Fibroblast of upper back skin (primary cell): ENCODE measurements at places on chromosomes 4 and X.

- no peak for DNase-seq
Observed at GRCh38 chr4:89215736-89216135, 91.9 kb downstream of the GPRIN3 start.

- no peak for DNase-seq
Observed at GRCh38 chrX:10174810-10175209, 18.0 kb downstream of the CLCN4 start.

DNA sequence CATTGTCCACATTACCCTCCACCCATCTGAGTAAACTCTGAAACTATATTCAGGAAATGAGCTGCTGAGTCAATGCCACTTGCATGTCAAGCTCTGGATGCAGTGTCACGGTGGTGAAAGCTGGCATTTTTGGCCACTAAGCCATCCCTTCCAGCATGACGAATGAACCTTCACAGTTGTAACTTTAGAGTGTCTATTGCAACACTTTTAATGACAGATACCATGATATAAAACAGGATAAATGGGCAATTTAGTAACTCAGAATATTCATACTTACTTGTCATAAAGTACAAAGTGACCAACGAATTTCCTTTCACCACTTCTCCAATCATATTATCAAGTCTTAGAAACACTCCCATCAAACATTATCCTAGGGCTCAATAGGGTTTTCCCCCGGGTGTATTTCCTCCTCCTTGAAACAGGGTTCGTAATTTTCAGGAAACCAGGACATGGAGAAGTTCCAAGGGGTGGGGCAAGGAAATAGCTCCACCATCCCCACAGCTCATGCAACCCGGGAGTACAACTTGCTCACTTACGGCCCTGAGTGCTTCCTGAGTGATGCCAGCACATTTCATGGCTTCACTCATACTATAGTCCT lies 73.1 kb downstream of the MTHFD2L start:
- DNase-seq: peak; percentile 70

- DNase-seq: no peak
Observed at GRCh38 chr4:67658302-67658701, 42.7 kb downstream of the UBA6 start.

- no peak for DNase-seq
Observed at GRCh38 chr4:85805891-85806290, 330.9 kb downstream of the ARHGAP24 start.

GRCh38 chr4:95610061-95610569 lies 61.3 kb upstream of the UNC5C start:
- DNase-seq: no peak

DNA sequence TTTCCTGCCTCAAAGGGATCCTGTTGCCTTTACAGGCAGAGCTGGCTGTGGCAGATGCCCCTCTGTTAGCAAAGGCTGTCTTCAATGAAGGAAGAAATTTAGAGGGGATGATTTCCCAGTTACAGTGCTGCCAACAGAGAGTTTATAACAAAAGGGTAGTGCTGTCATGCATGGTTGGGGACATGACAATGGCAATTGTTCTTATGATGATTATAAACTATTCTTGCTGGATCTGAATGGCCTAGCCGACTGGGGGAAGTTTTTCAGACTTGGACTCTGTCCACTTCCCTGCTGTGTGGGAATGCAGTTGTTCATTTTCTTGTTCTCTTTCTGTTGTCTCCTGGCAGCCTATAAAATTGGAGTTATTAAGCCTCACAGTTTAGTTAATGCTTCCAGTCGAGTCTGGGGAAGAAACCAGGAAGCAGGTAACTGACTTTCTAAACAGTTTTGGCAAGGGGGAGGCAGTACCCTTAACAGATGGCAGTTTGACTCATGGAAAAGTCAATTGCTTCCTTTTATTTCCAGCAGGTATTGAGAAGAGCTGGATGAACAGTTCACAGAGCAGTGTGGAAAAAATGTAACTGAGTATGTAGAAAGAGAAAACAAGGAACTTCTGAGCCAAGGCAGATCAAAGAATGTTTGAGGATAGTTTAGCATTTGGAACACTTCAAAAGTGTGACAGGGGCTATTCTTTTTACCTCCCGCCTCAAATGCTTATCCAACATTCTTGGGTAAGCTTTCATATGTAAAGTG lies 582.6 kb downstream of the RAPGEF2 start:
- DNase-seq: peak; percentile 1

DNA sequence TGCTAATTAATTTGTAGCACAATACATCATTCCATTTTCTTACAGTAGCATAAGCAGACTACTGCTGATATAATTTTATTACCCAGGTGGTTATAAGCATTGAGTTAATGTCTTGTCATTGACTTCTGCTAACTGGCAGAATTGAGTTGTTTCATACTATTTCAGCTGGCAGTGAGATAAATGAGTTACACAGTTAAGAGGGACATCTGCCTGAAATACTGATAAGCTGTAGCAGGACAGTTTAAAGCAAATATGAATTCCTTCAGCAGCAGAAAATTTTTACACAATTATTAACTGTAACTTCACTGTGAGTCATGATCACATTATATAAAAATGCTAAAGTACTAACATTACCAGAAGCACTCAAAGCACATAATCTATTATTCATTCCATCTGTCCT lies 326.8 kb downstream of the INPP4B start:
- peak; percentile 17 for DNase-seq

DNA sequence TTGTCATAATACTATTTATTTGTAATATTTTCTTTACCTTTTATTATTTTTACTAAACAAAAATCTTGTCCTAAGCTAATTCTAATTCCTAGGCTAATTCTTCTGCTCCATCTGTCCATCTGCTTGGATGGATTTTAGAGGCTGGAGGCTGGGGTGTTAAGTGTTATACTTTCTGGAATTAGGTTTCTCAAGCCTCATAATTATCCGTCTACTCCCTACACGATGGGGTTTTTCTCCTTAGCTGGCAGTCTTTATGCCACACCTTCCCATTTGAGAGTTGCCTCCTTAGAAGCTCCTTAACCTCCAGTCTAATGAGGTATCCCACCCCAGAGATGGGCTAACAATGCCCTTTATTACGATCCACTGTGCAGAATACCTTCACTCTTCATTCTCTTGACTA lies 37.6 kb upstream of the LGI2 start:
- DNase-seq: no peak

DNA sequence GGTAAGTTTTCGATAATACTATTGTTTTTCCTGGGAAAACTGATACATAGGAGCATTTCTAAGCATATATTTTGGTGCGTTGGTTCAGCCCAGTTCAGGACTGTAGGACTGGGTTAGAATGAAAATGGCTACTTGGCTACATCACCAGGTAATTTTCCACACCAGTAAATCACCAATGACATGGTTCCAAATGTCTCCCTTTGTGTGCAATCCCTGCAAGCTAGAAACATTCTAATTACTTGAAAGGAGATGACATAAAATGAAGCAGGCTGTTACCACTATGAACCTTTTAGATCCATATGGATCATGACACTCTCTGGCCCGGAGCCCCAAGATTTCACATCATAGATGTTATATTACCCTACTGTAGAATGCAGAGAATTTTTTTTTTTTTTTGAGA lies 577.4 kb upstream of the FTHL17 start:
- DNase-seq: no peak

DNA sequence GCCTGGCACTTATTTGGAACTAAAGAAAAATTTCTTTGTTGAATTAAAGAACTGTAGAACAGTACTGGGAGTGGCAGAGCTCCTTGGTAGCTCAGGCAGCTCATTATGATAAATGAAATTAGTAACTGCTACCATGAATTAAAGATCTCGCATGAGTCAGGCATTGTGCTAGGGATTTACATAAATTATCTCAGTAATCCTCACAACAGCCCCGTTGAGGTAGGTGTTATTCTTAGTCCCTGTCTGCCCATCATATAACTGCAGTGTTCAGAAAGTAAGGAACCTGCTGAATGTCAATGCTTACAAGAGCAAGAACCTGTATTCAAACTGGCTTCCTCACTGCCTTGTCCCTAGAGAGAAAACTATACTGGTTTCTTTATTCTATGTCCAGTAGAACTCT lies 108.3 kb downstream of the NLGN4X start:
- no peak for DNase-seq

DNA sequence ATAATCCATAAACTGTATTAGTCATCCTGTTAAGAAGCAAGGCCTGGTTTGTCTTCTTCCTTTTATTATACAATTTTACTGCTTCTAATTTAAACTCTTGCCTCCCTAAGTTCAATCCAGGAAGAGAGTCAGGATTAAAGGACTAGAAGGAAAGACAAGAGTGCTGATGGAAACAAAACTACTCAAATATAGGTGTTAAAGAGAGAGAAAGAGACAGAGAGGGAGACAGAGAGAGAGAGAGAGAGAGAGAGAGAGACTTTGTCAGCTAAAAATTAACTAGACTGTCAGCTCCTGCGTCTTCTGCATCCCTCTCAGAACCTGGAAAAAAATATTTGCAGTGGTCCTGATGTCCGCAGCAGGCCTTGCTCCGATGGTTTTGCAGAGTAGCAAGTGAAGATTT lies 13.5 kb upstream of the FGG start:
- DNase-seq: no peak

DNA sequence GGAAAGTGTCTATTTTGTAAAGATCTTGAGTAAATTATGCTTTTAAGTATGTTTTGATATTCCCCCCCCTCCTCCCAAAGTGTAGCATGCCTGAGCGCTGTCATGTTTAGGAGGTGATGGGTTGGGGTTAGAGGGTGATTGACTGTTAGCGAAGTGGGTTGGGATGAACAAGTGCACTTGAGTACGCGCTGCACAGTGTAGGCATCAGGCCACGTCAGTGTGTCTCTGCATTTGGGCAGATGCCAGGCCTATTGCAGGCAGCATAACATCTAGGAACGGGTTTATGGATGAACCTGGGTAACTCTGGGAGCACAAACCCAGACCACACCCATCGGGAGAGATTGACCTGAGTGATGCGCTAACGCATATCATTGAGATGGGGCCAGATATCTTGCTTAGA lies 111.2 kb downstream of the TBL1X start:
- no peak for DNase-seq

GRCh38 chrX:45596188-45596808 lies 395.6 kb upstream of the DIPK2B start:
- no peak for DNase-seq

- no peak for DNase-seq
Observed at GRCh38 chr4:176300036-176300435, 19.7 kb upstream of the SPCS3 start.

DNA sequence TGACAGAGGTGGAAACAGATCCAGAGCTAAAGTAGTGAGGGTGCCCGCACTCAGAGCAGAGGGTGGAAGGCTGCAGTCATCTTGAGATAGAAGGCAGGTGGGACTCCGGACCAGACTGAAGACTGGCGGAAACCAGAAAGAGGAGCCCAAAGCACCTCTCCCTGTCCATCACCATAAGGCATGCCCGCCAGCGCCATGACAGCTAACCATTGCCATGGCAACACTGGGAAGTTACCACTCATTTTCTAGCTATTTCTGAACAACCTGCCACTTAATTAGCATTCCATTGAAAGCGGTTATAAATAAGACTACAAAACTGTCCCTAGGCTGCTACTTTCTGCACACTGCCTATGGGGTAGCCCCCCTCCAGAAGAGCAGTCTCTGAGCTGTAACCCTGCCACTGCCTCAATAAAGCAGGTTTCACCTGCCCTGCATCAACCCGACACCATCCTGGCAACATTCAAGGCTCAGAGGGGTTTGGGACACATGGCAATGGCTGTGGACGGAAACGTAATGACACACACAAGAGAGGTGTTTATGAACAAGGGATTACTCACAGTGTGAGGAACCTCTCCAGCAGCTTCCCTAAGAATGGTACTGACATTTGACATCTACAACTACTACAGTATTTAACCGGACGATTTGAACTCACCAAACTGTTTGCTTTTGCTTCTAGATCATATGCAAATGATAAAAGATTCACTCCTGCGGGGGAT lies 27.8 kb upstream of the FGFBP2 start:
- no peak for DNase-seq

GRCh38 chrX:11444052-11444451 lies 150.8 kb downstream of the AMELX start:
- no peak for DNase-seq

- peak; percentile 50 for DNase-seq
Observed at GRCh38 chr4:43276321-43276720, 383.8 kb downstream of the GRXCR1 start.

- DNase-seq: no peak
Observed at GRCh38 chr4:73507541-73507940, 26.0 kb downstream of the AFM start.

DNA sequence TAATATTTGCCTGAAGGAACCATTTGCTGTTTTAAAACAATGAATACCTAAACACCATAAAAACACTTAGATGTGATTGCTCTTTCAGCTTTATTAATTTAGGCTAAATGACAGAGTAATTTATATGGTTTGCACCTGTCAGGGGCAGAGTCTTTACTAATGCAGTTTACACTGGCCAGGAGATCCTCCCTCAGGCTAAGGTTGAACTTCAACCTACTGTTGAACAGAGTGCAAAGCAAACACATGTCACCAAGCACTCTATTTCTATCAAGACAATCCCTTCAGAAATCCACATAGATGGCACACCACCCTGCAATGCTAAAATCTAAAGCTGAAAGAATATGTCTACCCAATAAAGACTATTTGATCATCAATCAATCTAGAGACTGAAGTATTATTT lies 147.3 kb downstream of the KLHL13 start:
- DNase-seq: no peak

GRCh38 chr4:151992332-151993154 lies 231.7 kb upstream of the GATB start:
- no peak for DNase-seq

DNA sequence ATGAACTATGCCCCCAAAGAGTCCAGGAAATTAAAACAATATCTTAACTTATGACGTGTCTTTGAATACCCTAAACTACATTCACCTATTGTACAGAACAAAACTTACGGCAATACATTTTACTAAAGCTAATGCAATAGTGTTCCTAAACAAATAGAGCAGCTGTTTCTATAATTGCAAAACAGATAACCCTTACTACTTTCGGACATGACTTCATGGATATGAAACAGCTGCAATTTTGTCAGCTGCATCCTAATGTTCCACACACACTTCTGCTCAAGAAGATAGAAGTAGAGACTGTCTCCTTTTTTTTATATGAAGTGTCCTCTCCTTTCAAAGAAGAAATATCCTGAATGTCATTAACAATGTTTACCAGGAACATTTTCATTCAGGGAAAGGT lies 174.9 kb downstream of the ACTRT1 start:
- no peak for DNase-seq

GRCh38 chr4:7335344-7336066 lies 99.2 kb downstream of the PSAPL1 start:
- DNase-seq: peak; percentile 31

- DNase-seq: no peak
Observed at GRCh38 chrX:53321230-53321942, 40.0 kb upstream of the IQSEC2 start.

GRCh38 chr4:183191630-183192029 lies 92.6 kb downstream of the WWC2 start:
- DNase-seq: no peak

- no peak for DNase-seq
Observed at GRCh38 chr4:138110815-138111214, 131.3 kb downstream of the SLC7A11 start.

DNA sequence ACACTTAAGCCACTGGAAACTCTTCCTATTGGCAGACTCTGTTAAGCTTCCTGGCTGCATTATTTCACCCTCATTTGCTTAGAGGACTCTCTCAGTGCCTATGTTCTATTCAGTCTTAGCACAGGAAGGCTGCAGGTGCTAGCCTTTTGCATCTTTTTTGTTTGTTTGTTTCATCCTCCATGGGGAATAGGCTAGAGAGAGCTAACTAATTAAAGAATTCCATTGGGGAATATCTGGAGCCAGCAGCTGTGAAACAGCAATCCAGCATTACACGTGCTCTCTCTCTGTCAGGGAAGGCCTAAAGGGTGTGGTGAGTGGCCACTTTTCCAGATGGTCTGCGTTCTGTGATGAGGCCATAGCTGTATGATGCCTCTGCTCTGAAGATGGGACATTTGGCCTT lies 633.6 kb downstream of the SPRY1 start:
- no peak for DNase-seq
